Stimulated activated CD8-positive, alpha-beta memory T cell treated with anti-CD3 and anti-CD28 coated beads, Interleukin-4, amount 100 ng/mL, for 1 hour (primary cell): ENCODE measurements at places on chromosomes 2 and 18.
A peak's percentile ranks its signal among the peaks of the same experiment; 100 is the strongest.

DNA sequence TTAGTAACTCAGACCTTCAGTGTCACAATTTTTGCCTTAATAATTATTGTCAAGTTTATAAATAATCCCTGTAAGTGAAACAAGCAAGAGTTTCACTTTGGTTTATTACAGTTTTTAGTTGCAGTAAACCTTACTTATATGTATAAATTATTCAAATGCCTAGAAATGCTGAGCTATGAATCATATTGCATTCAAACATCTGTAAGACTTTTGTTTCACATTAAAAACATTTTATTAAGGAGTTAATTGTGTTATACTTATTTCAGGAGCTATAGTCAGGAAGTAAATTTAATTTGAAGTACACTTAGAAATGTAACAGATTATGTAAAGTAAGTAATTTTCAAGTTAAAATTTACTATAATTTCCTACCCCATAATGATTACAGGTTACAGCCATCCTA lies 3.9 kb upstream of the ETAA1 start:
- no peak for DNase-seq

DNA sequence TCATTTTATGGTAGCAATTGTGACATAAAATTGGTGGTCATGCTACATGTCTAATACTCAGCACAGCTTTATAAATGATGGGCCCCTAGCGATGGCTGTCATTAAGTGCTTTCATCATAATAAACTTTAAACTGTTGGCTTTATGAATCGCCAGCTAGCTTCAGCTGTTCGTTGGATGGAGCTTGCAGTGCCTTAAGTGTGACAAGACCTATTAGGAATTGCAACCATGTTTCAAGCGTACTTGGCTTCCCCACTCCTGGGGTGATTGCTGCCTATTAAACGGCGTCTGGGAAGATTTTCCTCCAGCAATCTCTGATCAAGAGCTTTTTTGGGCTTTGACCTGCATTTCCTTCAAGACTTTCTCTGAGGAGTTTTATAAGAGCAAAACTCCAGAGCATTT lies 164.5 kb upstream of the SIX3 start:
- no peak for DNase-seq

GRCh38 chr18:40216856-40217255 lies 1738.2 kb upstream of the PIK3C3 start:
- DNase-seq, result no peak

DNA sequence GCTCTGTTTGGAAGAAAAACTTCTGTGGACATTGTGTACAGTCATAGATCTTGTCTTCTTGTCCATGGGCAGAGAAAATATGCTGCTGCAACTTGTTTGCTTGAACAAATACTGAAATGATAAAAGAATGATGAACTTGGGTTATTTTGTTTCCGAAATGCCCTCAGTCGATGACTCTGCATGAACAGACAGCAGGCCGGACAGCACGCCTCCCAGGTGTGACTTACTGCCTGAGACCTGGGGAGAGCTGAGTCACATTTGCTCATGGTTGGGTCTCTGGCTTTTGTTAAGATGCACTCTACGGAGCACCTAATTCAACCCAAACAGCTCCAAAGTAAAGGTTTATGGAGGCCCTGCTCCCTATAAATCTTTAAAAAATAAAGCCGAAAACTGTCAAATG lies 262.5 kb downstream of the ZNF521 start:
- DNase-seq, result no peak

DNA sequence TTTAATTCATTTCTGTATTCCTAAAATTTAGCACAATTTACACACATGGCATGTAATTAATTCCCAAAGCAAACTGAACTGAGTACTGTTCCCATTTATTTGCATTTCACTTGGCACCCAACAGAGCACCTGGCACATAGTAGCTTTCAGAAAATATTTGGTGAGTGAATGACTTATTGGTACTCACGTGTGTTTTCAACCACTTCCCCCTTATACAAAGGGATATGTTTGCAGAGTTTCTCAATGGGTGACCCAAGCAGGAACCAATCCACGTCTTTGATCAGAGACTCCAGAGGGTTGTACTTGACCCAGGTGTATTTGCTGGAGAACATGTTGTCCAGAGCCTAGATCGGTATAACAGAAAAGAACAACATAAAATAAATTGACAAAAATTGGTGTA lies 6.6 kb downstream of the GKN2 start:
- DNase-seq, result no peak

GRCh38 chr18:41758534-41758933 lies 196.5 kb upstream of the PIK3C3 start:
- no peak for DNase-seq

DNA sequence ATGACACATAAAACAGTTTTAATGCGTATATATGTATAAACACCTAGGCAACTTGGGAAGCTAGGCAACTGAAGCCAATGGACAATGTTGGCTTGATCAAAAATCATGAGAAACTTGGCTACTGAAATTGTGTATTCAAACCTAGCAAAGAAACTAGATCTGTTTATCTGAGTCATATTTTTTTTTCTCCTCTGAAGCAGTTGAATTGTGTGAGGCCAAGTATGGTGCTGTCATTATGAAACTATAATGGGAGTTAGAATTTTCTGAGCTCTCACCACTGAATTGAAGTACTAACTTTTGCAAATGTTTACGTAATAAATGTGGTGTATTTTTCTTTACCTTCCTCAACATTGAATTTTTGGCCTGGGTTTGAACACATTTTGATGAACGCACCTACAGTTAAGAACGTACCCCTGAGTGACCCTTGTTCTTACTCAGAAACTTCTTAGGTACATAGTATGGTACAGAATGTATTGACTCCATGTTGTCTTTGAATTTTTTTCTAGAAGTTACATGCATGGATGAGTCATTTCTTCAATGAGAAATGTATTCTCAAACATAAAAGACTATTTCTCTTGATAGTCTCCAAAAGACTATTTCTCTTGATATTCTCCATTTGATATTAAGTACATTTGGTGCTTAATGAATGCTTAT lies 23.8 kb downstream of the CD28 start:
- DNase-seq, result no peak

GRCh38 chr18:32891130-32891529 lies 118.3 kb upstream of the KLHL14 start:
- no peak for DNase-seq

DNA sequence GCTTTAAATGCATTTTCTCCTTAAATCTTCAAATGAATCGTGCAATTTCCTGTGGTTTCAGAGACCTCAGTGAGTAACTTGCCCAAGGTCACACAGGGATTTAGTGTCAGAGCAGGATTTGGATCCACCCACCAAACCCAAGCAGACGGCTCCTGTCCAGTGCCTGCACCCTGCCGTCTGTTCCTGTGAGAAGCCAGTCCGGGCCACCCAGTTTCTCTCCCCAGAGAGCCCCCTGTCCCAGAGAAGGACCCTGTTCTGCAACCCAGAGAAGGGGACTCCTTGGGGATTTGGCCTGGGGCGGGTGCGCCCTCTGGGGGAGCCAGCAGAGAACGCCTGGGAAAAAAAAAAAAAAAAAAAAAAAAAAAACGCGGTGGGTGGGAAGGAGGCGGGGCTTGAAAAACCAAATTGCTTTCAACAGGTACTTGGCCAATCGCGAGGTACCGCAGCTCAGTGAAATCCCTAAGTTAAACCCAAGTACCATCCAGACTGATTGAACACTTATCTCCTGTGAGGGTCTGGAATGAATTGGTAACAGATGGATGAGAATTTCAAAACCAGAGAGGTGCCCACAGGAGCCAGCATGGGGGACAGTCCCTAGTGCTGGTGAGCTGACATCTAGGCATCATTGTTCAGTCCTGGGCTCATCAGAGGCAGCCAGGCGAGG lies 30.9 kb upstream of the REEP1 start:
- no peak for DNase-seq

- no peak for DNase-seq
Observed at GRCh38 chr18:56305583-56305982, 332.8 kb downstream of the TXNL1 start.

DNA sequence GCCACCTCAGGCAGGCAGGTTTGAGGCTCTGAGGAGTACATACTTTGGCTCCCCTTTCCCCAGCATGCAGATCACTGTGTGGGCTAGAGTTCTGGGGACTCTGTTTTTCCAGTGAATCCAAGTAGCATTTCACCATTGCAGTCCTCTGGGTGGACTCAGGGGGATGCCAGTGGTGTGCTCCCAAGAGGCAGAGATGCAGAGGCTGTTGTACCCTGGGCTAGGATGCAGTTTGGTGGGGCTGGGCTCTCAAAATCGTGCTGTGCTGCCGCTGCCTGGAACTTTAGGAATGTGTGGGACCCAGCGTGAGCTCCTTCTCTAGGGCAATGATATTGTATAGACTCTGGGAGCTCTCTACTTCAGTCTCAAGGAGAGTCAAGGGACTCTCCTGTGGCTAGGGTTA lies 104.9 kb downstream of the MYO3B start:
- no peak for DNase-seq

DNA sequence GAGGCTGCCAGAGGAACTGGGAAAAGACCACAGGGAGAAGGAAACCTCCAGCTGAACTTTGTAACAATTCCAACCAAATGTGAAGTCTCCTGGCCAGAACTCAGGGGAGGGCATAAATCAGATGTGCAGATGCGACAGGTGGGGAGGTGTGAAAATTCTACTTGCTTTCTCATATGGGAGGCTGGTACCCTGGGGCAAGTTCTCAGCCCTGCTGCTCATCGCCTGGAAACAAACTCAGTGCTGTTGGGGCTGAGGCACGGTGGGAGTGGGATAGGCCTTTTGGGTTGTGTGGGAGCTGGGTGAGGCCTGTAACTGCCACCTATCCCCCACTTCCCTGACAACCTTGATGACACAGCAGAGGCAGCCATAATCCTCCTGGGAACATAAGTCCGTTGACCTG lies 179.6 kb downstream of the ASB1 start:
- DNase-seq, result no peak

- DNase-seq, result peak; percentile 4
Observed at GRCh38 chr18:23662309-23663263, at the start of gene ANKRD29. TSS of gene ANKRD29 (minus strand) at chr18:23662911. CDS start at chr18:23662730, 181 bp downstream.
